ENCODE measurements at places on chromosomes 6 and 20.
A peak's percentile ranks its signal among the peaks of the same experiment; 100 is the strongest.

DNA sequence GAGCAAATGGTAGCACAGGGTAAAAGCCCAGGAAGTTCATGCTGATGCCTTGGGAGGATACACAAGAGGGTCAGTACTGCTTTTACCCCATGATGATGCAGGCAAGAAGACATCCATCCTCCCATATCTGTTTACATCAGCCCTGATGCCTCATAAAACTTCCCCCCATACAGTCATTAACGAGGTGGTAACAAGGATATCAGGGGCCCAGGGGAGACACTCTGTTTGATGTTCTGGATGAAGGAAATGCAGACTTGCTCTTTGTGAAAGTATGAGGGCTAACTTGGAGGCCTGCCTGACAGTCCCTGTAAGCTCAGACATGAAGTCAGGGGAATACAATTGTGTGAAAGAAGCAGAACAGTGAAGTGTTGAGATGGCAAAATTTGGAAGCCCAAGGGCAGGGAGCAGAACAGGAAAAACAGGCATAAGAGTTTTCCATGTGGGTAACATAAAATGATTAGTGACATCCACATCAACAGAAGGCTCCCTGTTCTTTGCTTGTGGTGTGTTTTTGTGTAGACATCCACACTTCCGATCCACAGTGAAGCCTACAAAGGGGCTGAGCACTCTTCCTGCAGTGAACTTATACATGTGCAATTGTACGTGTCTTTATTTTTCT, 813.4 kb downstream of the MAFB start:
- DNase-seq = no peak

GRCh38 chr6:14791526-14791925, 454.3 kb upstream of the JARID2 start:
- peak; percentile 51 for DNase-seq

DNA sequence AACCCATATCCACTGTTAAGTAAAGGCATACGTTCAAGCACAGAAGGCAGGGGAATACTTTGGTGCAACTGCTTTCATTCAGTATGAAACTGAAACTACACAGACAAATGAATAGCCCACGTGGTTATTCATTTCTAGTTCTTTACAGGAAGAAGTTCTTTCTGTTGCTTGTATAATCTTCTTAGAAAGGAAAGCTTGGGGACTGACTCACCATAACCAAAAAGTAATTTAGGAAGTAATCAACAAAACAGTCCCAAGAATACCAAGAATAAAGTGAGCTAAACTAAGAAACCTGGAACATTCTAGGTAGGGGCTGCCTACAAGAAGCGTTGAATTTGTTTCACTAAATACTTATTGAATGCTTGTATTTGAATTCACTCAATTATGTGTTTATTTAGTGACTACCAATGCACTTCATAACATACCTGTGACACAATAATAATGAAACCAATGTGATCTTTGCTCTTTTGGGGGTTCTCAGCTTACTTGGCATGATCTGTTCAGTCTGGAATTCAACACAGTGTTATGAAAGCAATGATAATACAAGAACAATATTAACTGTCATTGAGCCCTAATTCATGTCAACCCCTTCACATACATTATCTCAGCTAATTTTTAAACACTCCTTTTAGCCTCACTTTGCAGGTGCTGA, 25.1 kb upstream of the KIAA0408 start:
- peak; percentile 50 for DNase-seq

DNA sequence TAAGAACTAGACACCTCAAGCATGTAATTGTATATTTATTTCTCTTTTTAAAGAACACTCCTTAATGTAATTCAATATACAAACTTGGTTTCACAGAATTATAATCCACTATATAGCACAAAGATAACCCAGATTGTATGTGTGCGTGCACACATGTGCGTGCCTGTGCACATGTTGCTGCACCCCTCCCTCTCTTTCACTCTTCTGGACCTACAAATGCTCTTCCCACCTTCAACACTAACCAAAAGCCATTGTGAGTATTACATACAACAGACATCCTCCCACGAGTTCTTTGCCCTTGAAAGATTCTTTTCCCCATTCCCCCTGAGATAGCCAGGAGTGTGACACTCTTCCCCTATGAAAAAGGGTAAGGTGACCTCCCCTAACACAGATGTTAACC, 193.5 kb downstream of the HIVEP2 start:
- DNase-seq = no peak

DNA sequence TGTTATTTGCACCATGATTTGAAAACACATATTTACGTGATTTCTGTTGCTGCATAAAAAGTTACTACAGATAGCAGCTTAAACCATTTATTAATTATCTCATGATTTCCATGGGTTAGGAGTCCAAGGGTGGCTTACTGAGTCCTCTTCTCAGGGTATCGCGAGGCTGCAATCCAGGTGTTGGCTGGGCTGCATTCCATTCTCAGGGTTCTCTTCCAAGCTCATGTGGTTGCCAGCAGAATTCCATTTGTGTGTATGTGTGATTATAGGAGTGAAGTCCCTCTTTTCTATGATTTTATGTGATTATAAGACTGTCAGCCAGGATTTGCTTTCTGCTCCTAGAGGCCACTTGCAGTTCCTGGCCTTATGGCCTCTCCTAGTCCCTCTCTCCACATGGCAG, 135.1 kb downstream of the FAM83B start:
- peak; percentile 58 for DNase-seq

DNA sequence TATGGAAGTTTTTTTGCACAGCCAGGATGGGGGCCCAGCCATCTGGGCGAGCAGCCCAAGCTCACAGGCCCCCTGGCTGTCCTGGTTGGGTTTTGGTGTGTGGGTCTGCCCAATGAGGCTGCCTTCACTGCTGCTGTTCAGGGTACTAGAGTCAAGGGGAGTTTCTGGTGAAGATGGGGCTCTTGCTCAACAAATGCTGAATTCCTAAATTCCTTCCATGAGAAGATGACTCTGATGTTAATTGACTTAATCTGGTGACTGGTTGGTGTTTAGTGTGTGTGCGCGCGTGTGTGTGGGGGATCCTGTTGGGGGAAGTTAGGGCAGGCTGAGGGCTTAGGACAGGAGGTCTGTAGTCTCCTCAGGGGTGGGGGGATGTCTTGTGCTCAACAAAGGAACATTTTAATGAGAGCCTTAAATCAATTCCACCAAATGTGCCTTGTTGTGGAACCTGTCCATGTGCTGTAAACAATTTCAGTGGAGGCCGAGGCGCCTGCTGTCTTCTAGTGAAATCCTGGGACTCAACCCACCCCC, 1.9 kb downstream of the PTK7 start:
- peak; percentile 76 for DNase-seq

GRCh38 chr6:151075527-151075926, 164.2 kb upstream of the AKAP12 start:
- DNase-seq = peak; percentile 93

DNA sequence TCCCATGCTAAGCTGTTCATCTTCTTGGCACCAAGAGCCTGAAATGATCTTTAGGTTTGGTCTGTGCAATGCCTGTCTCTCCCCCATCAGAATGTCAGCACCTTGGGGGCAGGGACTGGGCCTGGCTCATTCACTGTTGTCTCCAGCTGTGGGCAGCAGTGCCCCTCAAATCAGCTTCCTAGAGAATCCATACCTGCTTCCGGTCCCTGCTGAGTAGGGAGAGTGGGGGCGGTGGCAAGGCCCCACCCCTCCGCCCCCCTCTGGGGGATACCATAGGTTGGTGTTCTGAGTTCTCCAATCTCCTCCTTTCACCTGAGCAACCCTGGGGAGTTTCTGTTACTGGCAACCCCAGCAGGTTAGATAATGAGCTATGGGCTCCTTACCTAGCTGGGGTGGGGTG, 19.2 kb upstream of the SPDEF start:
- DNase-seq = no peak

GRCh38 chr6:147285087-147285855, 81.1 kb downstream of the STXBP5 start:
- DNase-seq = peak; percentile 60

- no peak for DNase-seq
Observed at GRCh38 chr6:99603421-99604165, 3.0 kb upstream of the PRDM13 start.

- DNase-seq = peak; percentile 82
Observed at GRCh38 chr6:45421709-45422502, 44.2 kb upstream of the SUPT3H start.

GRCh38 chr6:162615016-162615705, 112.4 kb downstream of the PRKN start:
- DNase-seq = no peak

- peak; percentile 84 for DNase-seq
Observed at GRCh38 chr20:13800728-13801134, 15.9 kb downstream of the NDUFAF5 start.

- DNase-seq = no peak
Observed at GRCh38 chr6:36873115-36873514, 1.5 kb downstream of the PPIL1 start.

- no peak for DNase-seq
Observed at GRCh38 chr6:32170294-32170693, 5.6 kb downstream of the AGPAT1 start.

- DNase-seq = peak; percentile 23
Observed at GRCh38 chr6:19368511-19368910, 468.7 kb upstream of the ID4 start.

DNA sequence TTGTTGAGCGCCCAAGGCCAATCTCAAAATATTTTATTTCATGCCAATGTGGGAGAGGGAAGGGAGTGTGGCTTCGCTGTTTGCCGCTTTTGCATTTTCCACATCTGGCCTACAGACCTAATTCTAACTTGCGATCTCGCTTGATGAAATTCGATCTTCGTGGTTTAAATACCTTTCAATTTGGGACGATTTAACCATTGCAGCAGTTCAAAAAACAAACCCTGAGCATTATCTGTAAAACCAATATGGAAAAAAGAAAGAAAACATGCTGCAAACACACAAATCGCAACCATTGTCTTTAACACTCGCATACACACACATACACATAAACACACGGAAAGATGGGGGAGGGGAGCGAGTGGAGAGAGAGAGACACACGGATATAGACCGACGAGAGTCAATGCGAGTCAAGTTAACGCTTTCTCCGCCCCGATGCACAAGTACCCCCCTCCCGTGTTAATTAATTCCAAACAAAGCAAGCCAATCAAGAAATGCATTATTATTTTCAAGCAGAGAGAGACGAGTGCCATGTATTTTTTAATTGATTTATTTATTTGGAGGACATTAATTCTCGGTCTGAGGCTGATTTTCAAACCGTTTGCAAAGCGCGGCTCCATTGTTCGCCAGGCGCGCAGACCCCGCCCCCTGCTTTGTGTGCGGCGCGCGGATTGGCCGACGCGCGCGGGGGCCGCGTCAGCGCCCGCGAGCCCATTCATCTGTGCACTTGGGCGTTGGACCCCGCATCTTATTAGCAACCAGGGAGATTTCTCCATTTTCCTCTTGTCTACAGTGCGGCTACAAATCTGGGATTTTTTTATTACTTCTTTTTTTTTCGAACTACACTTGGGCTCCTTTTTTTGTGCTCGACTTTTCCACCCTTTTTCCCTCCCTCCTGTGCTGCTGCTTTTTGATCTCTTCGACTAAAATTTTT, at the start of gene MARCKS:
MARCKS (plus strand) TSS at position 721 of the 931 bp plus-strand sequence. CDS start 401 bp downstream, outside the sequence.
- DNase-seq = peak; percentile 90

DNA sequence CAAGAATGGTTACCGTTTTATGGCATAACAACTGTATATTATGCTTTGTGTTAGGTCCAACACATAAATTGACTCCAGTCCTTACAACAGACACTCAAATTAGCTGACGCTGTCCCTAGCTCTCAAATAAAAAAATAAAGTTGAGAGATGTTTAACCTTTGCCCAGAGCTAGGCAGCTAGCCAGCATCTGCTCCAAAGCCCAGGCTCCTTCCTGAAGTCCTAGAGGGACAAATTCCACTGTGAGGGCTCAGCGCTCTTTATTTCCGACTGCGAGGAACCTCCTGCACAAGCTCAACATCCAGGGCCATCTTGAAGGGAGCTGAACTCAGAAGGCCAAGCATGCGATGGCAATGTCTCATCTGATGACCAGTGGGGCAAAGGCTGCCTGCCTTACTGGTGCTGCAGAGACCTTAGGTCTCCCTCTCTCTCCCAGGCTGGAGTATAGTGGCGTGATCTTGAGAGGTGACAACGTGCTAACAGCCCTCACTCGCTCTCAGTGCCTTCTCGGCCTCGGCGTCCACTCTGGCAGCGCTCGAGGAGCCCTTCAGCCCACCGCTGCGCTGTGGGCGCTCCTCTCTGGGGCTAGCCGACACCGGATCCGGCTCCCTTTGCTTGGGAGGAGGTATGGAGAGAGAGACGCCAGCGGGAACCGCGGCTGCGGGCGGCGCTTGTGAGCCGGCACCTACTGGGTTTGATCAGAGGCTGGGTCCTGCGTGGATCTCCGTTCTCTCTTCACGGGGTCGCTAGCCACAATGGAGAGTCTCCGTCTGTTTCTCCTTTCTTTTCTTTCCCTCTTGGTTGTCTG, 24.7 kb upstream of the GFOD1 start:
- no peak for DNase-seq

GRCh38 chr20:57548177-57549058, 12.5 kb upstream of the PCK1 start:
- no peak for DNase-seq

- DNase-seq = no peak
Observed at GRCh38 chr20:44566018-44566417, 16.4 kb upstream of the PKIG start.

GRCh38 chr6:34817446-34817845, 25.6 kb downstream of the BLTP3A start:
- DNase-seq = peak; percentile 76

GRCh38 chr6:411402-412145, 20.0 kb downstream of the IRF4 start:
- DNase-seq = peak; percentile 6

DNA sequence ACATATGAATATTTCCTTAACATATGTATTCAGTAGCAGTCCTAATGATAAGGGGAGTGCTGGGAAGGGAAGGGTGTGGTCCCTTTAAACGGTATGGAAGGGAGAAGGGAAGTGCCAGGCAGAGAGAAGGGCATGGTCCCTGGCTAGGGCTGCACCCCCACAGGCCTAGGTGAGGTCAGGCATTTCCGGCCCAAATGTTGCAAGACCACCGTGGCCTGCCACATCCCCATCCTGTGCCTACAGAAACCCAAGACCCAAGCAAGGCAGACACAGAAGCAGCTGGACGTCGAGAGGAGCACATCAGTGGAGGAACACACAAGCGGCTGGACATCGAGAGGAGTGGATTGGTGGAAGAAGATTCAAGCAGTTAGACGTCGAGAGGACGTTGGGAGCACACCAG, 5.9 kb downstream of the RRAGD start:
- no peak for DNase-seq

GRCh38 chr6:49847014-49847413, 19.3 kb downstream of the CRISP1 start:
- no peak for DNase-seq

DNA sequence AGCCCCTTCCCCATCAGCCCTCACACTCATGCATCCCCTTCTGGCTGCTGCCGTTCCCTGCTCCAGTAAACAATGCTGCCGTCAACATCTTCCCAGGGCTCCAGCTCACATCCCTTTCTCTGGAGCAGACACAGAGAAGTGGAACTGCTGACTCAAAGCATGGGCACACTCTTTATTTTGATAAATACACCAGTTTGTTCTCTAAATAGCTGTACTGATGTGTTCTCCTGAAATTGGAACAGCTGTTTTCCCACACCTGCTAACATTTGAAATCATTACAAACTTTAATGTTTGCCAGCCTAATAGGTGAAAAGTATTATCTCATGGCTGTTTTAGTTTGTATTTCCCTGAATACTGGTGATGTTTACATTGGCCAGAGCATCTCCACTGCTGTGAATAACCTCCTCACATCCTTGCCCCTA, 102.1 kb upstream of the NXT1 start:
- DNase-seq = no peak
